ENCODE measurements at places on chromosomes 7 and 10.

DNA sequence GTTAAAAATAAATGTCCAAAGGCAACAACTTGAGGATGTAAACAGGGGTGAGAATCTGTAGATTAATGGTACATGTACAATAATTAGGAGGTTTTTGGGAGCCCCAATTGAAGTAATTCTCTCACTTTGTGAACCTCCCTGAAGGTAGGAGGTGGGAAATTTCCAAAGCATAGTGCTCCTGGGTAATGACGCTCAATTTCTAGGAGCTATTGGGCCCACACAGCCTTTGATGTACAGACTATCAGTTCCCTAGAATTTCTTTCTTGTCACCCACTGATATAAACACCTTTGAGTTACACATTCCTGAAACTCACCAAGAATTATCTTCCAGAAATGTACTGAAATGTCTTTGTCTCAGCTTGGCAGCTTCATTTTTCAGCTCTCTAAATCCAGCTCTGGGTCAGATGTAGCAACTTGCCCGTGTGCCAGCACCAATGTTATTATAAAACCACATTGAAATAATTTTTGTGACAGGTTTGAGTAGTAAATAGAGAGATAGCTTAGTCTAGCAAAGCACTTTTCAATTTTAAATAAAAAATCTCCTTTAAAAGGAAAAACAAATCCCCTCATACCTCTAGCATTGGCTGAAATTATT, 36.6 kb upstream of the GALNT17 start:
- peak; percentile 5 for DNase-seq

- DNase-seq, result no peak
Observed at GRCh38 chr10:107264742-107265141, 100.2 kb upstream of the SORCS1 start.

DNA sequence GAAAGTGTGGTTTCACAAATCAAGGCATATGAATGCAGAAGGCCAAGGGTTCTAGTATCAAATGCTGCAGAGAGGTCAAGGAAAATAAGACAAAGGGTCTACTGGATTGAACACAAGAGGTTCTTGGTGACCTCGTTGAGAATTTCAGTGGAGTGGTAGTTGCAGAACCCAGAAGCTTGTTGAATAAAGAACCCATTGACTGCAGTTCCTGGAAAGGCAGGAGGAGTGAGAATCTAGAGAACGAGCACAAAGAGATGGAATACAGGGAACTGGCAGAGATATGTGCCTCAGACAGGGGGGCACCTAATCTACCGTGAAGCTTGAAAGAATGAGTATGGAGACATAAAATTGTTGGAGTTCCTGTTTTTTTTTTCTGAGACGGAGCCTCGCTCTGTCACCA, 3.5 kb upstream of the SEPTIN7 start:
- DNase-seq, result no peak

GRCh38 chr7:29587195-29587808, 23.7 kb downstream of the PRR15 start:
- DNase-seq, result no peak

DNA sequence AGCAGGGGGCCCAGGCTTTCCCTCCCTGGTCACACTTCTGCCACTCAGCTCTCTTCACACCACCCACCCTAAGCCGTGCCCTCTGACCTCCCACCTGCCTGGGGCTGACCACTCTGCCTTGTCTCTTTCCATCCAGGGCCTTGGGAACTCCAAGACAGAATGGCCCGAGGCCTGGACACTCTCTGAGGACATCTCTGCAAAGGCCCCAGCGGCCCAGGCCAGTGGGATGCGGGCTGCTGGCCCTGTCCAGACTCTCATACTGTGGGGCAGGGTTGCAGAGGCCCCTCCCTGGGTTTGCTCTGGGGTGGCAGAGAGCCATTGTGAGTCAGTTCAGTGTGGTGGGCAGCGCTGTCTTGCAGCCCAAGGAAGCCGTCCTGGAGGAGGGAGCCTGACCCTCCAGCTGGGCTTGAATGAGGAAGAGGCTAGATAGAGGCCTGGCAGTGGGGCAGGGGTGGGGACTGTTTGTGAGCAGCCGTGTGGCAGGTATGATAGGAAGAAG, 39.9 kb upstream of the RABGEF1 start:
- DNase-seq, result no peak

DNA sequence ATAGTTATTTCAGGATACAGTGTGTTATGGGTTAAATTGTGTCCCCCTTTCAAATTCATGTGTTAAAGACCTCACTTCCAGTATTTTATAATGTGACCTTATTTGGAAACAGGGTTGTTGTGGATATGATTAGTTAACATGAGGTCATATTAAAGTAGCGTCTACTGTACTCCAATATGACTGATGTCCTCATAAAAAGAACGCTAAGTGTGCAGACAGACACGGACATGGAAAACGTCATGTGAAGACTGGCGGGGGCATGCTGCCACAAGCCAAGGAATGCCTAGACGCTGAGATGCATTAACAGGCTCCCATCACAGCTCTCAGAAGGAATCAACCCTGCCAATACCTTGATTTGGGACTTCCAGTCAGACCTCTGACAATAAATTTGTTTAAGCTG, 1.5 kb upstream of the WDR37 start:
- no peak for DNase-seq

DNA sequence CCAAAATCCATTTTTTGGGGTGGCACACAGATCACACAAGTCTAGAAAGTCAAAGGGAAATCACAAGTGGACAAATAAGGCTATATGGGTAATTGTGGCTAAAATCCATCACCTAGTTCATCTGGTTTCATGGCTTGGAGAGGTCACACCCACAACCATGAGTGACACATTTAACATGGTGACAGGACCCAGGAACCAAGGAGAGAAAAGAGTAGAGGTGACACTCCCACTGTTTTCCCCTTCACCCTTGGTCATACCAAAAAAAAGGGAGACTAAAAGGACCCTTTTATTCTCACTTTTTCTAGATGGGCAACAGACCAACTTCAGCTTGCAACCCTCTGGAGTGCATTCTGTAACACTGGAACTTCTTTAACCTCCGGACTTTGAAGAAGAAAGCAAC, 46.2 kb upstream of the ZNF107 start:
- no peak for DNase-seq

- DNase-seq, result no peak
Observed at GRCh38 chr7:55509322-55509721, 63.0 kb downstream of the VOPP1 start.

- DNase-seq, result no peak
Observed at GRCh38 chr7:152312316-152312715, 123.5 kb downstream of the KMT2C start.

- DNase-seq, result no peak
Observed at GRCh38 chr10:124695259-124695658, 48.9 kb downstream of the FAM53B start.

GRCh38 chr10:132788831-132789219, 2.9 kb upstream of the NKX6-2 start:
- no peak for DNase-seq

DNA sequence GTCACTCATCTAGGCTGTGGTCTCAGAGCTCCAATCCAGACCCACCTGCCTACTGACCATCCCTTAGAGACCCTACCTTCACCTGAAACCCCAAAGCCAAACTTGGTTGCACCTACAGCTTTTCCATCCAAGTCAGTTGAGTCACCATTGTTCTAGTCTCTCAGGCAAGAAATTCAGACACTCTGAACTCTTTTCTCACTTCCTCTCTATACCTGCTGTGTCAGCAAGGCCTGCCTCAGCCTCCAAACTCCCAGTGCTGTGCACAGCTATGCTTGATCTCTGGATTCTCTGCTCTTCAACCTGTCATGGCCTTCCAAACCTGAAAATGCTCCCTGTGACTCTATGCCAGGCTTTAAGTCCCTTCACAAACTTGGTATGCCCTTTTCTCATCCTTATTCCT, 47.4 kb upstream of the MTURN start:
- no peak for DNase-seq

DNA sequence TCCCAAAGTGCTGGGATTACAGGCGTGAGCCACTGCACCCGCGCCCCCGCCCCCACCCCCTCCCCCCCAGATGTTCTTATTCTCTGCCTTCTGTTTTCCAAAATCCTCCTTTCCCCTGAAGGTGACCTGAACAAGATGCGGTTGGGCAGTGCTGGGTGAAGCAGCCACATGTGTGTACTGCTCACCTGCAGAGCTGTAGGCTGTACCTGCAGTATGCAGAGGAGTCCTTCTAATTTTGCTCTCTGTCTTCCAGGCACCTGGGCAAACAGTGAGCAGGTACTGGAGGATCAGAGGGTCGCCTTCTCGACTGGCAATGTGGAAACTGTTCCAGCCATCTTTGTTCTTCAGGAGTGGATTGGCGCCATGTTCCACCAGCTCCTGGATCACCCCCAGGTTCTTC, 2.1 kb downstream of the ANKRD16 start:
- no peak for DNase-seq

DNA sequence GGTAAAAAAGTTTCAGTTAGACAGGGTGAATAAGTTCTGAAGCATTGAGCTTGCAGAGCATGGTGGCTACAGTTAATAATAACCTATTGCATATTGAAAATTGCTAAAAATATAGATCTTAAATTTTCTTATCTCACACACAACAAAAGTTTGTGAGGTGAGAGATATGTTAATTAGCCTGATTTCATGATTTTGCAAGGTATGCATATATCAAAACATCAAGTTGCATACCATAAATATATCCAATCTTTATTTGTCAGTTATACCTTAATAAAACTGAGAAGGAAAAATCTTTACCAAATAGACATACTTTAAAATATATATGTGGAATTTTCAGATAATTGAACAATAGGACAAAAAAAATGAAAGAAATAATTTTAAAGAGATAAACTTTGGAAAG, 16.6 kb downstream of the TAC1 start:
- DNase-seq, result no peak

GRCh38 chr10:127117125-127117524, 79.3 kb downstream of the INSYN2A start:
- DNase-seq, result no peak

- no peak for DNase-seq
Observed at GRCh38 chr7:122013065-122013464, 131.0 kb downstream of the AASS start.

DNA sequence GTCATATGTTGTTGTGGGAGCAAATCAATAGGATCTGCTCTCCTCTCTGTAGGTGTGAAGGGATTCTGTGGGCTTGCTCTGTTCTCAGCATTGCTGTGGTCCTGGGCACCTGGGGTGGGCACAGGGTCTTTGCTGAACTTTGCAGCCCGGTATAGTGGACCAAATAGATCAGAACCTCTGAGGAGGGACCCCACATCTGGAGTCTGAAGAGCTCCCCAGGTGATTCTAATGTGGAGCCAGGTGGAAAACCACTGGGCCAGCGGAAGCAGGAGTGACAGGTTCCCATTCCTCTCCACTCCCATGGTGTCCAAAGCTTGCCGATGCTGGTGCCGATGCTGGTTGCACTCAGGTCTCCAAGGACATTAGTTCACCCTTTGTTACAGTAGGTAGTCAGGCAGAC, 257.2 kb downstream of the GLRX3 start:
- DNase-seq, result no peak

- DNase-seq, result peak; percentile 47
Observed at GRCh38 chr10:79938728-79939406, 10.0 kb downstream of the SFTPD start.

DNA sequence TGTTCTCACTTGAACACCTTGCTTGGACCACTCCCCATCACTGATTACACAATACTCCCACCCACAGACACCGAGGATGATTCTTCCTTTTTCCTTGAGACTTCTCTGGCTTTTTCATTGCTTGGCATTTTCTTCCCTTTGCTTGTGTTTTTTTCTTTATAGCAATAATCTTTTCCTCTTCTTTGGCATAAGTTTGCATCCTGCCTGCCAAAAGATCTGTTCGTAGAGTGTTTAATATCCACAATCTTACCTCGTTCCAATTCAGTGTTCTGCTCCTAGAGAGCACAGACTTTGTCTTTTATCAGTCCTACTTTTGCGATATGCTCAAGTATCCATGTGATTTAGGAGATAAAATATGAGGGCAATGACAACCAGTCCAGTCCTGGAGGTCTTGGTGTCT, 303.3 kb upstream of the CDC14C start:
- no peak for DNase-seq

GRCh38 chr10:47071891-47072290, 160.7 kb downstream of the PTPN20 start:
- DNase-seq, result no peak

DNA sequence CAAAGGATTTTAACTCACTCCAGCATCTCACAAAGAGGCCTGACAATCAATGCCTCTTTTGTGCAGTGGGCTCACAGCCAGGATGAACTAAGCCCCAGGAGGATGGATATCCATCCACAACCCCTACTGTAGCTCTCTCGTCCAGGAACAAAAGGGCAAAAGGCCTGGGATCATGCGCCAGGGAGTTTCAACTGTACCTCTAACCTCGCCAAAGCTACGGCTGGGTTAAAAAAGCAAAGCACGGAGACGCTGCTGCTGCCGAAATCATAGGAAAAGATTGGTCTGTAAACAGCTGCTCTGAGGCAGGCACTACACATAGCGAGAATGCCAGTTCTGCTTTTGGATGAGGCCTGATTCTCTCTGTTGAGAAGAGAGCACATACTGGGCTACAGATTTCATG, 32.1 kb downstream of the VSTM4 start:
- peak; percentile 70 for DNase-seq
